NCI-H1105 (cell line): ENCODE measurements at places on chromosomes 1 and 21.

GRCh38 chr1:41726899-41727748, 191.6 kb downstream of the HIVEP3 start:
- no peak for DNase-seq

- DNase-seq = no peak
These were observed 421.3 kb upstream of the ADGRL2 start for GRCh38 chr1:81379430-81379829.

GRCh38 chr1:41487126-41488039, 2.9 kb upstream of the EDN2 start:
- DNase-seq = no peak

- DNase-seq = no peak
These were observed 733.9 kb upstream of the CHRM3 start for GRCh38 chr1:238652346-238652968.

- no peak for DNase-seq
These were observed 496.5 kb upstream of the ADGRL2 start for GRCh38 chr1:81304187-81304586.

DNA sequence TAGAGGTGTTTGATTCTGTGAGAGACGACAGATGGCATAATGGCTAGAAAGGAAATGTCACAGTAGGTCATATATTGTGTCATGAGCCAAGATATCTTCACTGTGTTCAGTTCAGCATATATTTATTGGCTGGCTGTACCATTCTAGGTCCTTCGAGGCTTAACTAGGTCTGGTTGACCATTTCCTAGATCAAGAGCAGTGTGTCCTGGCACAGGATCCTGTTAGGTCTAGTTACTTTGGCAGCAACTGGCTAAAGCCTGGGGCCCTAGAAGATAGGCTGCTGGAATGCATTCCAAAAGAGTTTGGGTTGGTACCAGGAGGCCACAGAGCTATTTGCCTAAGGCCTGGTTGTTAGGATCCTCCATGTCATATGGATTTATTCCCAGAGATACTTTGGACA, 20.9 kb downstream of the ZBTB40 start:
- no peak for DNase-seq

- DNase-seq = no peak
These were observed 264.9 kb downstream of the DYRK1A start for GRCh38 chr21:37631319-37632117.
